ENCODE measurements at places on chromosomes 1 and 21.
A peak's percentile ranks its signal among the peaks of the same experiment; 100 is the strongest.

- no peak for DNase-seq
Observed at GRCh38 chr1:207959141-207959825, 48.4 kb upstream of the CD34 start.

- DNase-seq, result no peak
Observed at GRCh38 chr1:94619731-94620130, 78.2 kb upstream of the F3 start.

DNA sequence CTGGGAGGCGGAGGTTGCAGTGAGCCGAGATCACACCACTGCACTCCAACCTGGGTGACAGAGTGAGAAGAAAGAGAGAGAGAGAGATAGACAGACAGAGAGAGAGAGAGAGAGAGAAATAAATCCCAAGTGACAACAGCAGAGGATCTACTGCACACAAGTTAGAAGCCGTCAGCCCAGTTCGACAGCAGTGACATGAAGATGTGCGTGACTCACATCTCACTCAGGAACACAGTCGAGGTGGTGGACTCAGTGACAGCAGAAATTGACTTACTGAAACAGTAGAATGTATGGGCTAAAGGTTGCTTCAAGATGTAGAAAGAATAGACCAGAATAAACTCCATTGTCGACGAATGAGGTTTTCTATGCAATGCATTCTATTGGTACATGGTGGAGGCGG is 77.0 kb upstream of the KRTAP19-8 start:
- no peak for DNase-seq

DNA sequence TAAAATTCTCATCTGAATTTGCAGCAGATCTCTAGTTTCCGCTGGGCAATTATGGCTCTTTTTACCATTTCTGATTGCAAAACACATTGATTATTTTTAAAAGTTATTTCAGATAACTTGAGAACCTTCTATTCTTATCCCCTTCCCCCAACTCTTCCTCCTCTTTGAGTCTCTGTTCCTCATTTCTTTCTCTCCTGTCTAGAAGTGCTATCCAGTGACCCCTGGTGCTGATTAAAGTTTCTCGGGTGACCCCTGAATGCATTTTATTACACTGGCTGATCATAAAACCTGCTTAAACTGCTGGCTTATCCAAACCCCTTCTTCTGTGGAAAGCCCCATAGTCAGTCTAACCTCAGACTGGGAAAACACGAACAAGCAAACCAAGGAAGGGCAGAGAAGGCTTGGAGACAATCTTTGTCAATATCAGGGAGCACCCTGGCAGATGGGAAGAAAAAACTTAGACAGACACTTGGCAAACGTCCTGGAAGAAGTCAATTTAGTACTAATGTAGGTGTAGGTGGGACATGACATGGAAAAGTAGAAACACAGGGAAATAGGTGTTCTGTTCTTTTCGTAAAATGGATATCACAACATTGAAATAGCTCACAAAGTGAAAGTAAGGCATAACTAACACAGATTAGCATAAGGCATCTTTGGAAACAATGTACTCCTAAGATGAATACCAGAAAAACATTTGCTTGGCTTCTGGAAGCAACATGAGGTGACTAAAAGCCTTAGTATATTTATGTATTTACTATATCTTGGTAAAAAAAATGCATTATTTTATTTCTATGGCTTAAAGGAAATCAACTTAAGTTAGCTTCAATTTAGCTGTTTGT is 61.4 kb downstream of the GORAB start:
- DNase-seq, result peak; percentile 25

DNA sequence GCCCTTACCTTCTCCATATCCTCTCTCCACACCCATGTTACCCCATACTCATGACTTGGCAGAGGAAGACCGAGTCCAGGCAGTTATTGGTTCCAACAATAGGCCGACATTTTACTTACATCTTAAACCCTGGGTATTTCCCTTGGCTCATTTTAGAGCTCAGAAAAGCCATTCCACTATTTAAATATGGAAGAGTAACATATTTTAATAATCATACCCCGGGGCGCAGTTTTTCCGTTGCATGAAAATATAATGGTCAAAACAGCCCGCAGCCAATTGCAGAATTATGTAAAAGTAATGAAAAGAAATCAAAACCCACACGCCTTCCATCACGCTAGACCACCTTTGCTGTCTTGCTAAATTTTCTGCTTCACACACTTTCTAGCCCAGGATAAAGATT is 48.5 kb downstream of the KAZN start:
- DNase-seq, result no peak

GRCh38 chr21:45286671-45287437 is 841 bp downstream of the POFUT2 start:
- DNase-seq, result no peak

DNA sequence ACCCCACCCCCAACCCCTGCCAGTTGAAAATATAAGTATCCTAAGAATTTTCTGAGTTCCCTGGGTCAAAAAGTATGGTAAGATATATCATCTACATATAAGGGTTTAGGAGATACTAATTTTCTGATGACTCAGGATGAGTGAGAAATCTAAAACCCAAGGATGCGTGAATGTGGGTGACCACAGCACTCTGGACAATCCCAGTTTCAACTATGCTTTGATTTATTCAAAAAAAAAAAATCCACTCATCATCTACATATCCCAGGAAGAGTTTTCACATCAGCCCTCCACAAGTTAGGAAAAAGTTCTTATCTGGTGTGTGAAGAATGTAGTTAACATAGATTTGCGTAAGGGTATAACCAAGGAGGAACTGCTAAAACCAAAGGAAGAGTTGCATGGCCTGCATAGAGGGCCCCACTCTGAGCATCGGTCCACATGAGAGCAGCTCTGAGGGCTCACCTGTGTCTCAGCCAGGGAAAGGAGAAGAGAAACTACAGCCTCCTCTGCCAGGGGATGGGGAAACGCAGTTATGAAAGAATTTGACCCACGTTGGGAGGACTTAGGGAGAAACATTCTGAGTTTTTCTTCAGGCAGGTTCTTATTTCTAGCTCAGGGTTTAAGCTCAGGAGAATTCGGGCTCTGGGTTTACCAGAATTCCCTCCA is 18.8 kb downstream of the LAMB3 start:
- no peak for DNase-seq

GRCh38 chr1:202227997-202228401 is 34.4 kb downstream of the LGR6 start:
- DNase-seq, result no peak

- DNase-seq, result no peak
Observed at GRCh38 chr1:224087286-224087794, 26.6 kb upstream of the FBXO28 start.

GRCh38 chr1:7010534-7011200 is 225.4 kb downstream of the CAMTA1 start:
- DNase-seq, result no peak

DNA sequence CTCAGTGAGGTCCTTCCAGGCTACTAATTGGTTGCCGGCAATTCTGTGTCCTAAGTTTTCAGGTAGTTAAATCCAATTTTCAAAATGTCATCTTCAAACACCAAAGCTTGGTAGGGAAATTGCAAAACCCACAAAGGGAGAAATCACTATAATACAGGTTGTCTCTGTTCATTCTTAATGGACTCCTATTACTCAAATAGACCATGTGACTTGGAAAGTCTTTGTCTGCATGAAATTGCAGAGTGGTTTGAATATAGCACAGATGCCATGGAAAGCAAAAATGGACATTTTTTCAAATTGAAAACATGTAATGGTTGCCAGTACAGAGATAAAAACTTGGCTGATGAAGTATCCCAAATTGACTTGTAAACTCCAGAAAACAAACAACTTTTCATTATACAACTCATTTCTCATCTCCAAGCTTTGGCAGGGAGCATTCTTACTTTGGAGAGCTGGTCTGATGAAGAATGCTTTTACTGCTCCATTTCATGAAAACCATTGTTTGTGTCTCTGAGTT is 169.5 kb upstream of the PKN2 start:
- no peak for DNase-seq

GRCh38 chr1:244271691-244272308 is 179.9 kb downstream of the ADSS2 start:
- DNase-seq, result no peak

DNA sequence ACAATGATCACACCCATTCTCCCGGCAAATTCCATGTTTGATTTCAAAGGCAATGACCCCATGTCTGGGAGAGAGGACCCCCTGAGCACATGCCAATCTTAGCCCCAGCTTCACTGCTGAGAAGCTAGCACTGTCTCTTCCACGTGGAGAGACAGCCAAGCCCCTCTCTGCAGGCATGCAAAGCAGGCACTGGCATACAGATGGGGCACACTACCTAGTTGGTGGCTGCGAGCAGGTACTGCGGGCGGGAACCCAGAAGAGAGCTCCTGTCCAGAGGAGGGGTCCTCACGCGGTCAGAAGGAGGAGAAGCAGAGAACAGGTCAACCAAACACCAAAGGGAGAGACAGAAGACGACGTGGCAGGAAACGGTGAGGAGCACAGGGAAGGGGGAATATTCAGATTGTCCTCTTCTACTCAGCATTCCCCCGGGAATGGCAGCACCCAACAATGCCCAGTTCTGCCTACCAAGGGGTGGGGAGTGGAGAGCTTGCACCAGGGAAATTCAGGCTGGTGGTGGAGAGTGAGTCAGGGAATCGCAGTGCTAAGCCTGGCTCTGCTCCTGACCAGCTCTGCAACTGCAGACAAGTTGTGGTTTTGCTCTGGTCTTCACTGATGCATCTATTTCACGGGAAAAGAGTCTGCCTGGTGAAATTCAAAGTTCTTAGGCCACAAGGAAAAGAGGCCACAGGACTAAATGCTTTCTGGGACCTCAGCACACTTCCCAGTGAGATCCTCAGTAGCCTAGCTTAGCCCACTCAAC is 48.1 kb upstream of the GOLT1A start:
- DNase-seq, result no peak

- DNase-seq, result no peak
Observed at GRCh38 chr1:238675221-238675620, 711.1 kb upstream of the CHRM3 start.

GRCh38 chr1:78622548-78622947 is 2.3 kb downstream of the IFI44L start:
- DNase-seq, result no peak

DNA sequence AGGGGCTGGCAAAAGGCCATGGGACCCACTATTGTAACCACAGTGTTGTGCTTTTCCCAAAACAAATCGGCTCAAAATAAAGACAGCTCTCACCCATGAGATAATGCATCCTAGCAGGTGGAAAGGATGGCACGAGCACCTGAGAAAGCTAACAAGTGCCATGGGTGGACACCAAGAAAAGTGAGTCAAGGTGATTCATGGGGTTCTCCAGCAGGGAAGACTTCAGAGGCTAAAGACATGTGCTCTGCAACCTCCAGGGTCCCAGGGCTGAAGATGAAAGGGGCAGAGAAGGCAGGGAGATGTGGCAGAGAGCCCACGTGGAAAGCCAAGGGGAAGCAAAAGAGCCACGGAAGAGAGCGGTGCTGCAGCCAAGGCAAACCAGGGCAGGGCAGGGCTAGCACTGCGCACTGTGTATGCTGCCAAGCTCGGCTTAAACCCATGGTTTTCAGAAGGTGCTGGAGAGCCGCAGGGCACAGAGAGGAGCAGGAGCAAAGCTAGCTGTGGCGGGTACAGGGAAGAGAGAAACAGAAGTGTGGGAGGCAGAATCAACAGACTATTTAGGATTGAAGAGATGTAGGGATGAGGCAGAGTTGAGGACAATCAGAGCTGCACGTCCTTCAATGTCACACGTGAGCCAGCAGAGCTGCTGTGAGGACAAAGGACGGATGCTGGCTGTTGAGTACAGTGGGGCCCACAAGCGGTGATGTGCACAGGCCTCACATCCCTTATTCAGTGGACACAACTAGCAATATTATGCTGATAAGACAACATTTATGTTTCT is 41.8 kb upstream of the C1orf198 start:
- DNase-seq, result no peak

GRCh38 chr1:160981584-160982411 is 27.2 kb upstream of the ITLN2 start:
- no peak for DNase-seq

DNA sequence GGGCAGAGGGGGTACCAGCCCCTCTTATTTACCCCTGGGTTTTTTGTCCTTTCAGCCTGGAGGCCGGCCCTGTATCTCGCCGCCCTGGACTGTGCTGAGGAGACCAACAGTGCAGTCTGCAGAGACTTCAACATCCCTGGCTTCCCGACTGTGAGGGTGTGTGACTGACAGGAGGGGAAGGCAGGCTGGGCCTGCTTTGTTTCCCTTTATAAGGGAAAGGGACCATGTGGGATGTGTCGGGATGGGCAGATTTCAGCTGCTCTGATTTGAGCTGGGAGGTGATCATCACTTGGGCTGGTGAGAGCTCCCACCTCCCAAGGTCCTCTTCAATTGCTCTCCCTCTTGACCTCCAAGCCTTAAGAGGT is 11.7 kb downstream of the QSOX1 start:
- no peak for DNase-seq

- no peak for DNase-seq
Observed at GRCh38 chr1:105894006-105894405, 1162.5 kb upstream of the PRMT6 start.

Data from NCI-H1105 treated with DMSO at 0.1 percent for 48 hours (cell line).